Left renal cortex interstitium (tissue), 4 donors: ENCODE measurements at places on chromosomes 13 and 19.

DNA sequence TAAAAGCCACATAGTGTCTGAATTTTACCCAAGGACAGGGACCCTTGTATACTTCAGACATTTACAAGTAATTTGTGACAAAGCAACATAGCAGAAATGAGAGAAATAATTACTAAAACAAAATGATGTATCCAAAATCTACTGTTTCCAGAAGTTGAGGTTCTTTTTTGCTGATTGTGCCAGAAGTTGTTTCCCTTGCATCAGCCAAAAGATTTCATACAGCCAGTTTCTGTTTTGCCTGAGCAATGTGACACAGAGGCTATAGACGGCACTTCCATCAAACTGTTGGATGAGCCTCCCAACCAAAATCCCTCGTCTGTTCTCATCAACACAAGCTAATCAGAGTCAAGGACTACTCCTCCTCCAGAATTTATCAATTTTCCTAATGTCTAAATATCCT, 913.2 kb upstream of the GPC6 start:
- DNase-seq: no peak

DNA sequence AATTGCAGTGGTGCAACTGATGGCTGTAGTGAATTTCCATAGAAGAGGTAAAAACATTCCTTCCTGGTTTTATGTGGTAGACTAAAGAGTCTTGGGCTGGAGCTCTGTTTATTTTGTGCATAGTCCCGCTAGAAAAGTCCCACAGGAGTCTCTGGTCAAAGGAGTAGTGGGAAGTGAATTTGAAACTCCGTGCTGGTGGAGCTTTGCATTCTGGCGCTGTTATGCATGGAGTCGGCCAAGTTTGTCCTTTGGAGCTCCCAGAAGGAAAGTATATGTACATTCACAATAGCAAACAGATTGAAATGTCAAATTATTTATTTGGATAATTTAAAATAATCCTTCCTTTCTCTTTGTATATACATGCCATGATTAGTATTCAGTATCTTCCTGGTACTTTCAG, 296.5 kb downstream of the LMO7 start:
- no peak for DNase-seq

DNA sequence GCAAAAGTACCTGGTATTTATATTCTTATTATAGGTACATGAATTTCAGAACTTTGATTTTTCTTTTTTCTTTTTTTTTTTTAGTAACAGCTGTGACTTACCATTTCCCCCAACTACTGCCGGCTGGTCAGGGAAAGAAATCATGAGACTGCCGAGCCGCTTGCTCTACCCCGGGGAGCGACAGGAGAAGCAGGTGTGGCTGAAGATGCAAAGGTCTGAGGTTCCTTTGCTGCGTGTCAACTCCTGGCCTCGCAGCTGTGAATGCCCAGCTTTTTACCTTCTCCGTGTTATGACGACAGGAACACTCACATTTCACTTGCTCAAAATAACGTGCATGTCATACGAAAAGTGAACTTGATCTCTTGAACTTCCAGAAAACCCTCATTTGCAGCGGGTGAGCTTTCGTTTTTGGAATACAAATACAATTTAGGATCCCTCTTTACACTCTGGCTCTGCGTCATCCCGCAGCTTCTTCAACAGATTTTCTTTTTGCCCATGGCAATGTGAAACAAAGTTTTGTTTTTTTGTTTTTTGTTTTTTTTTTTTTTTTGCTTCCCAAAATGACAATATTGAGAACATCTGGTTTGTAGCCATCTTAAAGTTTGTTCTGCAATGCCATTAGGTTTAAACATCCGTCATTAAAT, 117.9 kb downstream of the EFNB2 start:
- no peak for DNase-seq

GRCh38 chr13:42821437-42821836, 40.1 kb downstream of the FAM216B start:
- DNase-seq: no peak

GRCh38 chr13:100484702-100485101, 103.9 kb downstream of the GGACT start:
- no peak for DNase-seq

DNA sequence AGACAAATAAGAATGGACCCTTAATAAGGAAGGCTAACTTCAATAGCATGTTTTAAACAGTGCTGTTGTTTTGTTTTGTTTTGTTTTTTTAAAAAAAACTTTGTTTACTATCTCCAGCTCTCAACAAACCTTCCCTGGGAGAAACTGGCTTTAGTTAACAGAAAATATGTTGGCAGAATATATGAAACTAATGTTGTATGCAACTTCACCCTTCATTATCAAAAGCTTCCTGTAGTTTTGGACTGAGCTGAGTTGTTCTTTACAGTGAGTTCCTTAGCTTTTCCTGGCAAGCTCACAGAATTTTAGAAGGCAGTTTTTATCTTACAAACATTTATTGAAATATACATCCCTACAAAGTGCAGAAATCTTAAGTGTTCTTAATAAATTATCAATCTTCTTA, 2480.7 kb upstream of the PCDH20 start:
- no peak for DNase-seq

DNA sequence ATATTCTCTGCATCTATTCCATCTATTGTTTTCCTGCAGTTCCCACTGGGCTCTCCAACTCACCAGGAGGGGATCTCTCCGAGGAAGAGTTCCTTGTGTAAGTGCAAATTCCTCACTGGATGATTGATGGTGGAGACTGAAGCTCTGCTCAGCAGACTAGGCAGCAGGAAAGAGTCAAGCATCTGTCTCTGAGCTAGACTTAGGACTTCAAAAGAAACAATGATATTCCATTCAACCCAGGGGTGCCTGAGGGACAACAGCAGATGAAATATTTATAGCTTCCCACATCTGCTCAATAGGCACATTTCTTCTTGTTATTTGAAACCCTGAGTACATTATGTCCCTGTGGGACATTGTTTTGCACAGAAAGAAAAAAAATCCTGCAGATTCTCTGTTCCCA, at the start of the genes OR7A5 and OR7C1:
Gene OR7A5, minus strand, starts transcription at position 175 of the 400 bp plus-strand sequence. CDS start 6,944 bp downstream, outside the sequence.
Gene OR7C1, minus strand, starts transcription at position 175 of the 400 bp plus-strand sequence. CDS start 35,049 bp downstream, outside the sequence.
- no peak for DNase-seq

DNA sequence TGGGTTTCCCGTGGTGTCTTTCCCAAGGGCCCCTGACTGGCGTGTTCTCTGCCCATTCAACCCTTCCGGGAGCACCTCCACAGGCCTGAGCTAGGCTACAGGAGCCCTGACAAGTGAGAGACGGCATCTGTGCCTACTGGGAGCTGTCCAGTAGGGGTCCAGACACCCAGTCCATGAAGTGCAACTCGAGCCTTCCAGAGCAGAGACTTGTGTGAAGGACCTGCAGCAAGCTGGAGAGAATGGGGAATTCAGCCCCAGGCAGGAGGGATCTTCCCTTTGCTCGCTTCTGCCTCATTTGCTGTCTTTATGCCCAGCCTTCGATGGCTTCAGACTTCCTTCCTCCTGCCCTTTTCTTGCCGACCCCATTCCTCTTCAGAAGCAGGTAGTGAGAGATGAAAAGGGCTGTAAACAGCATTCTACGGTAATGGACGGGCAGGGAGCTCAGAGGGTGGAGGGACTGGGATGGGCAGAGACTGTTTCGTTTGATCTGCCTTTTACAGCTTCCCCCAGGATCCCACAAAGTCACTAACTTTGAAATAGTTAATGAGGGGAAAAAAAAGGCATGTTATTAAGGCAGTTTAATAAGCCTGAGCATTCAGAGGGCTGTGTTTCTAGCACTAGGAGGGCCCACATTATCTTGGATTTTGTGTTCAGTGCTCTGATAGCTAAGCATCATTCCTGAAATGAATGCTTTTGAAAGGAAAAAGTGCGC, 327.6 kb downstream of the FGF9 start:
- DNase-seq: no peak

GRCh38 chr19:31408460-31409124, 59.4 kb upstream of the TSHZ3 start:
- no peak for DNase-seq

DNA sequence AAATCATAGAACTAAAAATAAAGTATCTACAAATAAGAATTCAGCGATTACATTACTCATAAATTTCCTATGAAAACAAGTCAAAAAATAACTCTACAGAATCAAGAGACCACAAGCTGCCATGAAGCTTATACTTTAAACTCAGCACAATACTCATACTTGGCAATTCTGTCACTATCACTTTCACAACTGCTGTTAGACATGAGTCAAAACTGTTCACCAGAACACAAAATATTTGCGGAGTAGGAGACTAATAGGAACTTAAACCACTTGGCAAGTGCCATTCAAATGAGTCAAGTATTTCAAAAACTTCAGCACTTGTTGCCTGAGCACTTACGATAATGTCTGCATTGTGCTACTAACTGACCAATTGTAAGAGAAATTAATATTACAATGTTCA, 387.8 kb upstream of the GPC6 start:
- no peak for DNase-seq

DNA sequence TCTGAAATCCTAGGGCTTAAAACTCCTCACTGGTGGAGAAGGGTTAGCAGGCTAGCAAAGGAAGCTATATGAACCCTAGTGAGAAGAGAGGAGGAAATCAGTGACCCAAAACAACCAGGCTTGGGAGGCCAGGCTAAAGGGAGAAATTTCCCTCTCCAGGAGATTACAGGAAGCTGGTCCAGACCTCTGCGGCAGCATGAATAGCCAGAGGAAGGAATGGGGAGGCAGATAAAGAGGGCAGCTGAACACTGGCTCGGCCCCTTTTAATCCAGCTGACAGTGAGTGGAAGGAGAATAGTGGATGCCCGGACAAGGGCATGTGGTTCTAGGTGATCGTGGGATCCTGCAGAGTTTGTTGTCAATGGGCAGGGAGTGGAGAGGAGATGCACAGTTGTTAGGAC, 130.6 kb downstream of the COG6 start:
- no peak for DNase-seq
